ENCODE measurements at places on chromosomes 16 and 17.

DNA sequence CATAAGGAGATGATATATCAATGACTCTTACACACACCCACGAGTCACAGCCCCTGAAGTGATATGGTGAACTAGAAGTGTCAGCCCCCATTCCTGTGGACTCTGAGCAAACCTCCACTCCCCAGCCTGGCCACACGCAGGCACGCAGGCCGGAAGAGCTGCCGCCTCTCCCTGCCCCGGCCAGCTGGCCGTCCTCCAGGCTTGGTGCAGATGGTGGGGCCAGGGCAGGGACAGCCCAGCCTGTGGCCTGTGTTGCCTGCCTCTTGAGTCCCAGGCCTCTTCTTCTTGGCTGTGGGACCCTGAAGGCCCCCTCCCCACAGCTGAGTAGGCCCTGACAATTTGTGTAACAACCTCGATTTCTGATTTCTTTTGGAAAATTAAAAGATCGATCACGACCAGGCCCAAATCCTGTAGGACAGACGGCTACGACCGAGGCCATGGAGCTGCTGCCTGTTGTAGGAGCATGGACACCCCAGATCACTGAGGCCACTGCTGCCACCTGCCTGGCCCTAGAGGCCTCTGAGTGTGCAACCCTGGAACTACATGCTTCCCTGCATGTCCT, 10.0 kb upstream of the MPRIP start:
- DNase-seq, result peak; percentile 88

DNA sequence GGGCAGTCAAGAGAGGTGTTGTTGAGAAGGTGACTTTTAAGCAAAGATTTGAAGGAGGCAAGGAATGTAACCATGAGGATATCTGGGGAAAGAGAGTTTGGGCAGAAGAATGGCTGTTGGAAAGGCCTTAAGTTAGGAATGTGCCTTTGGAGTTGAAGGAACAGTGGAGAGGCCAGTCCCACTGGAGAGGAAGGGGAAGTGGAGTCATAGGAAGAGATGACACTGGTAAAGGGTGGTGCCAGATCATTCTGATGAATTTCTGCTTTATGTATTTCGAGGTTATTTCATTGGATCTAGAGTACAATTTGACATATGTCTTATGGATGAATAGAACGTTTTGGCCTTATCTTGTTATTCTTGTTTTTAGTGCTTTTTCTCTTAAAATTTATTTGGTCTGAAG, 93.5 kb downstream of the WWP2 start:
- no peak for DNase-seq

- DNase-seq, result no peak
Measured at GRCh38 chr17:56540836-56541235, 52.7 kb upstream of the NOG start.

DNA sequence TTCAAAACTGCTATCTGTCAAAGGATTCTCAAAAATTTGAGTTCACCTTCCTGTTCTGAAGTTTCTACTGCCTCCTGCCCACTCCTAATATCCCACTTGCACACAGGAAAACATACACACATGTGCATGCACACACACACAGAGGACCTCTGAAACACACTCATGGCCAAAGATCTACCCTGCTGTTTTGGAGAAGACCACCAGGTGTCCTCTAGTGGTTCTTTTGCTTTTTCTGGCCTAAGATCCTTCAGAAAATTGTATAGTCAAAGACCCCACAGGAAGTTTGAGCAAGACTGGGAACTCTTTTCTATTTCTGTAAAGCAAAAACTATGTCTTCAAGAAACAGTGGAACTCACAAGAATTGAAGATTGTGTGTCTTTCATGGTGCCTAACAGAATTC, 90.2 kb downstream of the CDH8 start:
- DNase-seq, result no peak

DNA sequence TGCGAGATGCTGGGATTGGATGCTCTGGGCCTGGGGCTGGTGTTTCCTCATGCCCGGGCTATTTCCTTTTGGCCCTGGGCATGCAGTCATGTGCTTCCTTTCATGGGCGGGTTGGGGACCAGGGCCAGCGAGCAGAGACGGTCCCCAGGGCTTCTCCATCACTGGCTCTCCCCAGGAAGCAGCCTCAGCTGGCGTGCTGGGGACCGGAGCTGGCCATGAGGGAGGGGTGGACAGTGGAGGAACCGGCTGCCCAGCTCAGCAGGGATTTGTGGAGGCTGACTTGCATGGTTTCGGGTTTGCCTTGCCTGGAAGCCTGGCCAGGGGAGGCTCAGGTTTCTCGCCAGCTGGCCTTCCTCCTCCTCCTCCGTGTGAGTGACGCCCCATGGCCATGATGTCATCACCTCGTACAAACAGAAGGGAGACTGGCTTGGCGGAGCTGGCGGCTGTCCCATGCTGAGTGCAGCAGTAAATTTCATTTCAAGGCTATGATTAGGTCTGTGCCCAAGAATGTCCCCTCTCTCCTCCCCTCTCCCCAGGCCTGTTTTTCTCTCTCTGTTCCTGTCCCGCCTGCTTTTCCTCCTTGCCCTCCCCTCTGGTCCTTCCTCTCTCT, 8.9 kb upstream of the TIMP2 start:
- peak; percentile 99 for DNase-seq

DNA sequence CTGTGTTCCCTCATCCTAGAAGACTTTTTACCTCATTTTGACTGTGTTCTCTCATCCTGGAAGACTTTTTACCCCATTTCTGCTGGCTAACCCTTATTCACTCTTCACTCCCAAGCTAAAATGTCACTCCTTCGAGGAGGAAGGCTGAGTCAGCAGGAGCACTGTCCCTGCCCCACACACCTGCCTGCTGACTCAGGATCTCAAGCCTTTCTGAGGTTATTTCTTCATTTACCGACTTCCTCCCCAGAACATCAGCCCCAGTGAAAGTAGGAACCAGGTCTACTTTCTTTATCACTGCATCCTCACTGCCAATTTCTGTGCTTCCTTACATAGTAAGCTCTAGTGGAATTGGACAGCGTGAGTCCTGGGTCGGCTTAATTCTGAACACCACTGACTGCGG, 220.6 kb downstream of the HS3ST4 start:
- no peak for DNase-seq

- no peak for DNase-seq
Measured at GRCh38 chr17:6366221-6366666, 68.7 kb downstream of the AIPL1 start.

DNA sequence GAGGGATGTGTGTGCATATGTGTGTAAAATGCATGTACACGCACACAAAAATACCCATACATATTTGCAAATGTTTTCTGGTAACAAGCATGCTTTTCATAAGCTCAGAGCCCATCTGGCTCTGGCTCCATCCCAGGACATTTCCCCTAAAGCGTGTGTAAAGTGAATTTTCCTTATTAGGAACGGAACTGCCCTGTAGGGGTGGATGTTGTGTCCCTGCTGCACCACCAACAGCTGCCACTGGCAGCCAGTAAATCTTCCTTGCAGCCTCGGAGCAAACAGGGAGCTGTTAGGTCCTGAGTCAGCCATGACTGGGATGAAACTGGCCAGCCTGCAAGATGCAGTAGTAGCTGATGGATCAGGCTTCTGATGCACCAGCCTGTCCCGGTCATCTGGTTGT, 393.5 kb downstream of the UTP18 start:
- no peak for DNase-seq

DNA sequence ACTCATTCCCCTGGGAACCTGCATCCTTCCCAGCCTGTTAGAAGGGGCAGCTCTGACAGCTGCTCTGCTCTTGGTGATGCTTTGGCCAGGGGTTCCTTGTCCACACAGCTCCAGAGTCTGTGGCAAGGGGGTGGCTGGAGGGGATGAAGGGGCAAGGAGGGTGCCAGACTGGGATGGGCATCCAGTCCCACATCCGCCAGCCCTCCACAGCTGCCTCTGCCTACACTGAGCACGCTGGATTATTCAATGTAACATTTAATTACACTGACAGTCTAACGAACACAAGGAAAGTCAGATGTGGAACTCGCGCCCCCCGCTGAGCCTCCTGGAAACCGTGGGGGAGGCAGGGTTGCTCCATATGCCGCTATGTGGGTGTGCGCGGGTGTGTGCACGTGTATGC, 101.1 kb downstream of the C16orf78 start:
- DNase-seq, result peak; percentile 5

GRCh38 chr16:10618710-10619209, 38.4 kb upstream of the EMP2 start:
- no peak for DNase-seq

- DNase-seq, result no peak
Measured at GRCh38 chr17:28946239-28946638, 5.1 kb downstream of the PHF12 start.

- no peak for DNase-seq
Measured at GRCh38 chr17:20173091-20173490, 163.9 kb downstream of the SPECC1 start.

DNA sequence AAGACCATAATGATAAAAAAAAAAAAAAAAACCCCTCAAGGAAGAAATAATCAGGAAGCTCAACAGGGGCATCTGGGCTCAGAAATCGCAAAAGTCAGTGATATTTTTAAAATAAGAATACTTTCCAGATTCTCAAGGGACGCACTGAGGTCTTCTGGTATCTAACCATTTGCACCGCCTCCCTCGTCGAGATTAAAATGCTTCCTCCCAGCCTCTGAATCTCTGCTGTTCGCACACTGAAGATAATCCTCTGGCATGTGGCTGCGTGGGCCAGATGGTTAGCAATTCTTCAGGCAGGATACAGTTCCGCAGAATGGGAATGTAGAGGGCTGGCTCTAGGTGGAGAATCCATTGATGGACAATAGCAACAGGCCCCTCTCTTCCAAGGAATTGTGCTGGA, 211.7 kb upstream of the CDH5 start:
- DNase-seq, result no peak

GRCh38 chr16:1929105-1929504, 10.9 kb upstream of the HS3ST6 start:
- DNase-seq, result no peak

DNA sequence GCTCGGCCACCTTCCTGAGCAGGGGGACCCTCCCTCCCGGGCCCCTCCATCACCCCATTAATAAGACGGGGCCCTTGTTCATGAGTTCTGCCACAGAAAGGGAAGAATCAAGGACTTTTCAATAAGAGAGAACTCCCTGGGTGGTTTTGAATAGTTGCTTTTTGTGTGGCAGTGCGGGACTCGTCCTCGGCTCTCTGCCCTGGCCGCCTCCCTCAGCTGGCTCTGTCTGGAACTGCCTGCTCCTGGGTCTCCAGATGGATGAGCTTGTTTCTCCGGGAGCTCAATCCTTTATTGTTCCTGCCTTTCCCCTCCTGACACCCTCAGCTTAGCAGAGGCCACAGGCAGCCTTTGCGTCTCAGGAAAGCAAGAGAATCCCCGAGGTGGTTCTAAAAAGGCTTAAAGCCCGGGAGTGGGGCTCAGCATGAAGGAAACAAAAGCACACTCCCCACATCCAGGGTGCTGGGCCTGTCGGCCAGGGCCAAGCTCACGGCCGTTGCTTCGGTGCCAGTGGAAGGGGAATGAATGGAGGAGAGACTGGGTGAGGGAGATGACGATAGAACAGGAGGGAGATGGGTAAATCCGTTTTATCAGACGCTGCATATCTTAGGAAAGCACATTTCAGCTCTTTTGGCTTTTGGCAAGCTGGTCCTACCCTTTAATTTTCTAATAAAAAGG, 60.2 kb downstream of the RAI1 start:
- DNase-seq, result no peak

DNA sequence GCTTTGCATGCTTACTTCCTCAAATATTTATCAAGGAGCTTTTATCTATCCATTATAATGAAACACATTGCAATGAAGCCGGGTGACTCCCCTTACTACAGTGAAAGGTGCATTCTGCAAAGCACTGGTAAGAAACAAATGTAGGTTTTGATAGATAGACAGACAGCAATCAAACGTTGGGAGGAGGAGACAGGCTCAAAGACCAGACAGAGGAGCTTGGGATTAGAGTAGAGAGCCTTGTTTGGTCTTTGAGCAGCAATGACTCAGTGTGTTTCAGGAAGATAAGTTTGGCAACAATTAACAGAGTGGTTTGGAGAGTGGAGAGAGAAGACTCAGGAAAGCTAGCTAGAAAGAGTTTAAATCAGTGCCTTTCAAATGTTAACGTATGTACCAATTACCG, 68.8 kb downstream of the ZNF18 start:
- DNase-seq, result no peak

- no peak for DNase-seq
Measured at GRCh38 chr16:86040496-86040895, 141.5 kb downstream of the IRF8 start.

- DNase-seq, result no peak
Measured at GRCh38 chr16:87895641-87896141, 26.4 kb upstream of the SLC7A5 start.

DNA sequence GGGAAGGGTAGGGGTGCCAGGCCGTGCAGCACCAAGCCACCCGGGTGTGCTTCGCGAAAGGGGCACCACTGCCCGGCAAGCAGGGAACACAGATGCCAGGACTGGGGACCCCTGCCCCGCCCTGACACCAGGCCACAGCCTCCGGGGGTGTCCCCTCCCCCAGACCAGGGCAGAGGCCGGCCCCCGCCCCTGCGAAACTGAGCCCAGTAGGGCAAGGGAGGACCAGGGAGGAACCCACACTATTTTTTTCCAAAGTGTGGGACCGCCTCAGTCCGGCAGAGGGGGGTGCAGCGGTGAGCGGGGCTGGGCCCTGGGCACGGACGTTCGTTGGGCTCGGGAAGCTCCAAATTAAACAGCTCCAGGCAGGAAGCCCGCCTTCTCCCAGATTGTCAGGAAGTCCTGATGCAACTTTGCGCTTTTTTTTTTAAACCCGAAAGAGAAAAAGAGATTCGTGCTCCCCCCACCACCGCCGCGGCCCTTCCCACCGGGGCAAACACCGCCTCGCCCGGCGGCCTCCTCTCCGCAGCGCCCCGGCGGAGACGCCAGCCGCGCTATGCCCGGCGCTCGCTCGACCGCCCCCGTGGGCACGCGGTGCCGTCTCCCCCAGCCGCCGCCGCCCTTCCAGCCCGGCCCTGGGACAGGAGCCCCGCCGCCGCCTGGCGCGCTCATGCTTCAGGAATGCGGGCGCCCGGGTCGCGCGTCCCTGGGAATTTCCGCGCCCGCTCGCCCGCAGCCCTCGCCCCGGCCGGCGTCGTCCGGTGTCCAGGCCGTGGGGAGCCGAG, 755 bp downstream of the PIEZO1 start:
- DNase-seq, result peak; percentile 82

DNA sequence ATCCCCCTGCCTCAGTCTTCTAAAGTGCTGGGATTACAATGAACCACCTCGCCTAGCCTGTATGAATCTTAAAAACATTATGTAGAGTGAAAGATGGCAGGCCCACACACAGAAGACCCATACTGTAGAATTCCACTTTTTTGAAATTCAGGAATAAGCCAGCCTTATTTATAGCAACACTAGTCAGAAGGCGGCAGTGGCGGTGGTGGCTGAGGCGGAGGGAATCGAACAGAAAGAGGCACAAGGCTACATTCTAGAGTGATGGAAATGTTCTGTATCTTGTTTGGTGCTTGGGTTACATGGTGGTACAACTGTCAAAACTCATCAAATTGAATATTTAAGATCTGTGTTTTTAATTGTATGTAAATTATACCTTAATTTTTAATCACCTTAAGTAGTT, 11.3 kb downstream of the GFOD2 start:
- DNase-seq, result no peak

- DNase-seq, result no peak
Measured at GRCh38 chr17:74393346-74393942, 26.1 kb downstream of the GPR142 start.

DNA sequence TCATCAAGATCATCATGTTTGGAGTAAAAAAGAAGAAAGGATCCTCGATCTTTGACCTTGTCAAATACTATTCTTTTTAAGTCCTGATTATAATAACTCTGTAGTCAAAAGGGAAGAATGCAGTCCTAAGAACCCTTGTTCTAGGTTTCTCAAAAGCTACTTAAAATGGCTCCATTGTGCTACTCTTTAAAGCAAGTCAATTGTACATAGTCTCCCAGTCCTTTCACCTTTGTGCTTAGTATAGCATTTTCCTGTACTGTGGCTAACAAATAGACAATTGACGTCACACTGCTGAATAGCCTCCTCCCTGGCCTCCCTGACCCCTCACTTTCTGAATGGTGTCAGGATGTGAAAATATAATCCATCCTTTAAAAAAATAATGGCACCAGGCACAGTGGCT, 172.9 kb downstream of the AATF start:
- no peak for DNase-seq
